ENCODE measurements at places on chromosomes 3 and 15.

- no peak for DNase-seq
Measured at GRCh38 chr15:65032801-65033537, 3.5 kb upstream of the MTFMT start.

GRCh38 chr3:196378146-196378841 lies 40.1 kb upstream of the TM4SF19 start:
- DNase-seq, result no peak

DNA sequence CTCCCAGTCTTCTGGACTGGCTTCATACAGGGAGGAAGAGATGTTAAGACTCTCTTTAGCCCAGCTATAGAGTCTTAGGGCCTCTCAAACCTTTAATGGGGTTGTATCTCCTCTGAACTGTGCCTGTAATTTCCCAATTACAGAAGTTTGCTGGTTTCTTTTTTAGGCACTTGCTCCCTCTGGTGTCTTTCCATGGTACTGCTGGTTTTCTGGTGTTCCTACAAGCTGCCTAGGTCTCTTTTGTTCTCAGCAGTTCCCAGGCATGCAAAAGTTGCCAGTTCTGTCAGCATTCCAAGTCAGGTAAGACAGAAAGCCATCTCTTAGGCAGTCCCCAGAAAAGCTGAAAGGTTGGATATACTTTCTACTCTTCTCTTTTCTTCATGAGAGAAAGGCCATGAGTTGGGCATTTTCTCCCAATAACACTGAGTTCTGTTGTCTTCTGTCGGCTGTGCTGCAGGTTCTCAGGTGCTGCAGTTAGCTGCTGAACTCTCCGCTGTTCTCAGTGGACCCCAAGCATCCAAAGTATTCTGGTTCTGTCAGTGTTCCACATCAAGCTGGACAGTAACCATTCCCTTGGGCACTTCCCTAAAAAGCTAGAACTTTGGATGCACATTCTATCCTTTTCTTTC lies 54.4 kb upstream of the EHHADH start:
- DNase-seq, result no peak

GRCh38 chr15:29681946-29682345 lies 140.3 kb downstream of the TJP1 start:
- no peak for DNase-seq

GRCh38 chr3:185757176-185757575 lies 67.7 kb downstream of the IGF2BP2 start:
- DNase-seq, result no peak

GRCh38 chr3:154018100-154018696 lies 103.0 kb upstream of the ARHGEF26 start:
- DNase-seq, result peak; percentile 1

DNA sequence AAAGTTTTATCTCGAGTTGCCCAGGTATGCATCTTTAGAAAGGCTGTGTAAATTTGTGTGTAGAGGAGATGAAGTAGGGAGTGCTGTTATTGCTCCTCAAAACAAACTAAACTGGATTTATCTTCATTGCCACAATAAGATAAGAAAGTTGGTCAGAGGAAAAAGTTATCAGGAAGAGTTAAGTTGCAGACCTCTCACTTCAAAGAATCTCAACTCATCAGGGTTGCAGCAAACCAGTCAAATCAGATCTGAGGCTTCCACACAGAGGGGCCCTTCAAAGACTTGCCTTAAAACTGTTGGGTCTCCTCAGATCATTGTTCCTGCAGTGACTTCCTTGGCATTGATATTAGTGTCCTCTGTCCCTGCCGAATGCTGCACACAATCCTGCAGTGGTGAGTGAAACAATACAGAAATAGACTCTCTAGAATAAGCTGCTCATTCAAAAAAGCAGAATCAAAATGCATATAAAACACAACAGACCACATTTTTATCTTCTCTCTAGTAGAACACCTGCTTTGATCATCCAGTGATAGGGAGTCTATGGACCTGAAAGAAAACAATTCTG lies 191.2 kb upstream of the CBLB start:
- no peak for DNase-seq

- no peak for DNase-seq
Measured at GRCh38 chr3:182803596-182803995, 10.3 kb downstream of the ATP11B start.

DNA sequence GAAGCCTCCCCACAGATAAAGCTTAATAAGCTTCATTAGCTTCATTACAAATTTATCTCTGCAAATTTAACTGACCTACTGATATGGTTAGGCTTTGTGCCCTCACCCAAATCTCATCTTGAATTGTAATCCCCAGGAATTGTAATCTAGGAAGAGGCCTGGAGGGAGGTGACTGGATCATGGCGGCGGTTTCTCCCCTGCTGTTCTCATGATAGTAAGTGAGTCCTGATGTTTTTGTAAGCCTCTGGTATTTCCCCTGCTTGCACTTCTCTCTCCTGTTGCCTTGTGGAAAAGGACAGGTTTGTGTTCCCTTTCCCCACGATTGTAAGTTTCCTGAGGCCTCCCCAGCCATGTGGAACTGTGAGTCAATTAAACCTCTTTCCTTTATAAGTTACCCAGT lies 226.1 kb upstream of the TTC14 start:
- no peak for DNase-seq

DNA sequence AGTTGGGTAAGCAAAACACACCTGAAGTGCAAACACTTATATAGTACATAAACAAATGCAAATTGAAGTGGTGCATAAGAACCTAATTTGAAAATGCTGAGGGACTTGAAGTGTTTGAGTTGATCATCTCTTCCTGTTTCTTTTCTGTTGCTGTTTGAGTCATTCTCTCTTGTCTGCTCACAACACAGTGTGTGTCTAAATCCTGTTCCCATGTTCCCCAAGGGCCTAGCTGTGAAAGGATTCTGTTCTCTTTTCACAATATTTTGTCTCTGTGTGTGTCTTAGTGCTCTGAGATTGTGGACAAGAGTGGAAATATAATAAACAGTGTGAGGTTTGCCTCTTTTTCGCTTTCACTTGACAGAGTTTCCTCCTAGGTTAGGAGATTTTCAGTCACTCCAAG lies 6.1 kb downstream of the CD96 start:
- DNase-seq, result no peak

- no peak for DNase-seq
Measured at GRCh38 chr3:39101022-39101689, 6.3 kb downstream of the GORASP1 start.

- DNase-seq, result no peak
Measured at GRCh38 chr3:23324745-23325144, 121.6 kb downstream of the UBE2E2 start.

GRCh38 chr3:101527441-101527840 lies 14.4 kb upstream of the SENP7 start:
- DNase-seq, result no peak

GRCh38 chr3:135097276-135097946 lies 302.4 kb downstream of the EPHB1 start:
- no peak for DNase-seq

- DNase-seq, result peak; percentile 3
Measured at GRCh38 chr15:64355348-64355943, 527 bp downstream of the CSNK1G1 start.
